ENCODE measurements at places on chromosomes 11 and 22. TPM values are rescaled to one million over a fixed set of nuclear protein-coding genes. Genes with fewer than 3 reads are reported as not detected.

BCR gene
- 103 TPM for total RNA-seq

HBE1 gene
- total RNA-seq, result not detected

MRGPRX4 gene
- not detected for total RNA-seq

KCNJ1 gene
- total RNA-seq, result not detected

APOBEC3H gene
- total RNA-seq, result 31.3 TPM

BBOX1 gene
- total RNA-seq, result not detected

FOSL1 gene
- total RNA-seq, result 25.7 TPM

Data from naive thymus-derived CD4-positive, alpha-beta T cell (primary cell).